CD4-positive, alpha-beta T cell treated with Interleukin-1 beta for 1 hour (primary cell): ENCODE measurements at places on chromosomes 7 and 10.

DNA sequence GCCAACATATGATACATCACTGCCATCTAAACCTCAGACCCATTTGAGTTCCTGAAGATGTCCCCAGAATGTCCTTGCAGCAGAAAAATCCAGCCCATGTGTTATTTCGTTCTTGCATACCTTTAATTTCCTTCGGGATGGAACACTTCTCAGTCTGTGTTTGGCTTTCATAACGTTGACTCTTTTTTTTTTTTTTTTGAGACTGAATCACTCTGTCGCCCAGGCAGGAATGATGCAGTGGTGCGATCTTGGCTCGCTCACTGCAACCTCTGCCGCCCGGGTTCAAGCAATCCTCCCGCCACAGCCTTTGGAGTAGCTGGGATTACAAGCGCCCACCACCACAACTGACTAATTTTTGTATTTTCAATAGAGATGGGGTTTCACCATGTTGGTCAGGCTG, 148.8 kb upstream of the TNRC18 start:
- no peak for DNase-seq

DNA sequence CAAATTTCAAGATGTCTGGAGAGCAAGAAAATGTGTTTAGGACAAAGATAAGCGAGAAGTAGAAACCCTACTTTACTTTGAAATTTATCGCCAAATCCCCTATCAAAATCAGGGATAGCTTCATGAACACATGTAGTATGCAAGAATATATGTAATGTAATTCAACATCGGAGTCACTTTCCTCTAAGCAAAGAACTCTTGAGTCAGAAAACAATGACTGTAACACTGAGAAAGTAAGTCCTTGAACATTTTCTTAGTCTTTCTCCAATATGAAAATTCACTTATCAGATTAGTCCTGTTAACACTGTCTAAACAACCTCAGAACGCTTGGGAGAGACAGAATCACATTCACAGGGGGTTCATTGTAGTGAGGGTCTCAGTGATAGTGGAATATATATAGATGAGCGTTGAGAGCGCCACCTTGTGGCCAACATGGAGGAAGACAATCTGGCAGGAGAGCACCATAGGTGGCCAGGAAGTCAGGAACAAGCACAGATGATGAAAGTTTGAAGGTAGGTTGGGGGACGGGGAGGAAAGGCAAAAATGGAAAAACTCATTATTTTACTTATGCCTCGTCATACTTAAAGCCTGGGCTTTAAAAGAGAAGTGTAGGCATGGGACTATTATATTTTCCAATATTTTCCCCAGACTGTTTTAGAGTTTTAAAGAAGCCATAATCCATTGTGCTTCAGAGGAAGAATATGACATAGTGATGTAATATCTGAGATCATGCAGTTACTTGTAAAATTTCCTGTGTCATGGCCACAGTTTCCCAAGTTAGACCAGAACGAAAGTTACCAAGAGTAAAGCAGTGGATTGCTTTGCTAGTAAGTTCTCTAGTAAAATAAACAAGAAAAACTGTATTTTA, 115.5 kb upstream of the GNAI1 start:
- DNase-seq: peak; percentile 15

- no peak for DNase-seq
These were observed 102.7 kb downstream of the GPR37 start for GRCh38 chr7:124662937-124663336.

DNA sequence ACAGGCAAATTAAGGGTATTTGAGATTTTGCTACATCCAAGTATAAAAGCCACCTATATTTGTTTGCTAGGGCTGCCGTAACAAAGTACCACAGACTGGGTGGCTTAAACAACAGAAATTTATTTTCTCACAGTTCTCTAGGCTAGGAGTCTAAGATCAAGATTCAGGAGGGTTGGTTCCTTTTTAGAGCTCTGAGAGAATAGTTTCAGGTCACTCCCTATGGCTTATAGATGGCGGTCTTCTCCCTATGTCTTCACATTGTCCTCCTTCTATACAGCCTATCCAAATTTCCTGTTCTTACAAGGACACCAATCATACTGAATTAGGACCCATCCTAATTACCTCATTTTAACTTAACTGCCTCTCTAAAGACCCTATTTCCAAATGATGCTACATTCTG, 11.2 kb downstream of the HYCC1 start:
- no peak for DNase-seq

DNA sequence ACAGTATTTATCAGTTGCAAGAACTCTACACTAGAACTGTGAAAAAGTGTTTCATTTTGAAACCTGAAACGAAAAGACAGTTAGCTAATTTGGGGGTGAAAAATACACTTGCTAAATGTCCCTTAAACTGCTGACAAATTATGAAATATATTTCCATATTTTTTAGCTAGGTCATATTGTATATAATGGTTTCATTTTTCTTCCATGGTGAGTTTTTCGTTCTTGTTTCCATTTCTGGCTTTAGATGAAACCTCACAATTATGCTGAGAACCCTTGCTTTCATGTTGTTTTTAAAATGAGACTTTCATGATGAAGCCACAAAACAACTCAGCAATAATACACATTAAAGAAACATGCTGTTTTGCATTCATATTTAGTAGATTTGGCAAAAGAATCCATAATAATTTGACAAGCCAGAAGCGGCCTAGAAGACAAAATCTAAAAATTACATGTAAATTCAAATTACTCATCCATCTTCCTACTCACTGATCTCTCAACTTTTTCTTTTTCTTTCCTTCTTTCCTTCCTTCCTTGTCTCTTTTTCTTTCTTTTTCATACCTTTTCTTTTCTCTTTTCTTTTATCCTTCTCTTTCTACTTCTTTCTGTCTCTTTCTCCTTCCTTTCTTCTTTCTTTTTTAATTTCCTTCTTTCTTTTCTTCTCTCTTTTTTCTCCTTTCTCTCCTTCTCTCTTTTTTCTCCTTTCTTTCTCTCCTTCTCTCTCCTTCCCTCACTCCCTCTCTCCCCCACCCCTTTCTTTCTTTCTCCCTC, 46.5 kb upstream of the ITGB8 start:
- DNase-seq: no peak

DNA sequence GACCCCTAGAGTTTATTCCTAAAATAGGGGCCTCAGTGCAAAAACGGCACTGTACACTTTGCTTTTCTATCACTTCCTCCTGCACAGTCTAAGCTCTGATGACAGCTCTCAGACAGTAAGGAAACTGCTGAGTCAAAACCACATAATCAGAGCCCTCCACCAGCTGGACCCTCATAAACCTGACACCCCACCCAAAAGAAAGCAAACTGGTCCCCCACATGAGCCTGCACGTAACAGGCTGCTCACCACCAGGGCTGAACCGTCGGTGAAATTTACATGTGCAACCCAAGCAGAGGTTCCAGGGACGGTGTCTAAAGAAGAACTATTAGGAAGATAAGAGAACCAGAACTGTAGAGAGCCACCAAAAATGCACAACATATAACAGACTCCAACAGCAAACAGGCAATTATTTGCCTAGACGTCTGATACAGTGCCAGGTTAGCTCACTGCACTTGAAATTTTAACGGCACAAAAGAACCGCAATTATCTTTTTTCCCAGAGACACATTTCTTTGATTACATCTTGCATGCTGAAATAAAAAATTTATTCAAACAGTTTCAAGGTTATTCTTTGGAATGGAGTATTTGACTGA, 19.6 kb downstream of the SGMS1 start:
- DNase-seq: no peak

- peak; percentile 24 for DNase-seq
These were observed 13.0 kb downstream of the ANTXRL start for GRCh38 chr10:46299536-46300369.

GRCh38 chr10:71972746-71973695, 8.8 kb downstream of the CHST3 start:
- DNase-seq: no peak

DNA sequence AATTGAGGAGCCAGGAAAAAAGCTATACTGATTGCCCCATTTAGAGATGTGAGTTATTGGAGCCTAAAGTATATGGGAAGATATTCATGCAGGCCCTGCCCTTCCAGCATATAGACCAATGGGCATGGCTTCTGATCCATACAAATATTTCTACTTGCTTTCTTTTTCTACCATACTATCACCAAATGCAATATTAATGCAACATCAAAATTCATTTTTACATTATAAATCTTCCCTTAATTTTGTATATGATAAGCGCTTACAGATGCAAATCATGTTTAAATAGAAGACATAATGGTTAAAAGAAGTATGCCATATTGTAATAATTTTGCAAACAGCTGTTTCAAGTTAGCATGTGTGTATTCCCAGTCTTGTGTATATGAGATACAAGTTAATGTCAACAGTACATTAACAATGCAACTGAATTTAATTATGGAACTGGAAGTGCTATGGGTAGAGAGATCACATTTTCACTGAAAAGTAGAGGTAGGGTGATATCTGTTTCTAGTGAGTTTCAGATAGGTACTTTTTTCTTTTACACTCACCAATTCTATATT, 24.6 kb upstream of the WNT16 start:
- DNase-seq: no peak

DNA sequence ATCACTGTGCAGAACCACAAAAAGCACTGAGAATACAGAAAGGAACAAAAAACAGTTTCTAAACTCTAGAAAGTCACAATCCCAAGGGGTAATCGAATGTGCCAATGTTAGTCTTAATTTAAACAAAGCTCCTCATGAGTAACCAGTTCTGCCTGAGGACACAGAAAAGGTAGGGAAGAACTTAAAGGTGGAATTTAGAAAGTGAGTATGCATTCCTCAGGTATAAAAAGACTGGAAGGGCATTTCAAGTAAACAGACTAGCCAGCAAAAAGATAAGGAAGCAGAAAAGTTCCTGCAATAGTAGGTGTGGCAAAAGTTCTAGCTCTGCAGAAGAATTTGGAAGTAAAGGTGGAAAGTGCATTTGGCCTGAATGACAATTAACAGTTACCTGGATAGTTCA, 84.6 kb upstream of the DLX6 start:
- no peak for DNase-seq

- DNase-seq: no peak
These were observed 444.0 kb upstream of the MGMT start for GRCh38 chr10:129023082-129023481.

DNA sequence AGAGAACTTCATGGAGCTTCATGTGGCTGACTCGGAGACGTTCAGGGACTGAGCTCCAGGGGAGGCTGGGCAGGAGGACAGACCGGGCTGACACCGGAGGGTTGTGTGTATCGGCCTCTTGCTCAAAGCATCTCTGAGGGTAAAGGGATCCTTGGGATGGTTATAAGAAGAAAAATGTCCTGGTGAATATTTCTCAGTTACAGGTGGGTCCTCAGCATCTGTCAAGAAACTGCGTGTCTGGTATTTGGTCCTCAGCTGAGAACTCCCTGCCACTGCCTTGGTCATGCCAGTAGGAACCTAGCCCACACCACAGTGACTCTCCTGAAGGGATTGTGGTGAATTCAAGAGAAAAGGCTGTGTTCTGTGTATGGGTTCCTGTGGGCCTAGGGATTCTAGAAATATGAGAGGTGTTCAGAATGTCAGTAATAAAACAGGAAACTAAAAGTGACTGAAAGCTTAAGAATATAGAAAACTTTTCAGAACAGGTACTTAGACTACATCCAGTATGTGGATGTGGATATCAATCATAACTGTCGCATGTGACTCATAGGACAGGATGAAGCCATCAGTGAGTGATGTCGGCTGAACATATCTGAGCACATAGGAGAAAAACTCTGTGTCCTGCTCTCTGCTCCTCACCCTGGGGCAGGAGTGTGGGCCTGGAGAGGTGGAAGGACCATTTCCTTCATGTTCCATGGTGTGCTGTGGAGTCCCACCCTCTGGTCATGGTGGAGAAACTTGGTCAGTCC, 28.4 kb downstream of the MBL2 start:
- no peak for DNase-seq

DNA sequence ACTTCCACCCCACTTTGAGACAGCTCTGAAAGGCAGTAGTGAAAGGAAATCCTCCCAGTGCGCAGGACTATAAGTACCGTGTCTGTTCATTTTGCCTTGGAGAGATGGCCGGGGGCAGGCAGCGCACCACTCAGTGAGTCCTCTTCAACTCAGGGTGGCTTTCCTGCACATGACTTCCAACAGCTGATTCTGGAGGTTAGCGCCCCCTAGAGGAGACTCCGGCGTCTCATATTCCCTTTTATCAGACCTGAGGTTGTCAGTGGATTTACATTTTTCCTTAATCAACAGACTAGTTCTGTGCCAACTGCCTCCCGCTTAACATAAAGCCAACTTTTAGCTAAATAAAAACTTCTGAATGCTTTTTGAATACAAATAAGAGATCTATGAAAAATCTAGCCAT, 101.0 kb downstream of the HERPUD2 start:
- no peak for DNase-seq

DNA sequence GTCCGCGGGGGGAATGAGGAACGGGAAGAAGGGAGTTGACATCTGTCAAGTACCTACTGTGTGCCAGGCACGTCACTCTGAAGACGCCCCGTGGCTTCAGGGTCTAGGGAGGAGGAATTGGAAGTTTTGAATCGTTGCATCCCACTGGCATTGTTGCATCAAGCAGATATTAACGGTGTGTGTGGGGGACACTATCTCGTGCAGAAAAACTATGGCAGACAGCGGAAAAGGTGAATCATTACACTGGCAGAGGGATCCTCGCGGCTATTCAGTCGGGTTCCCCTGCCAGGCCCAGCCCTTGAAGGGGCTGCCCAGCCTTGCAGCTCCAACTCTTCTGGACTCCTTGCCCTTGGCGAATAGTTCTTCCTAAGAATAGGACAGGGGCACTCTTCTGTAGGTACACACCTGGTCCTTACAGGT, 1.0 kb upstream of the KIAA1549 start:
- DNase-seq: no peak

DNA sequence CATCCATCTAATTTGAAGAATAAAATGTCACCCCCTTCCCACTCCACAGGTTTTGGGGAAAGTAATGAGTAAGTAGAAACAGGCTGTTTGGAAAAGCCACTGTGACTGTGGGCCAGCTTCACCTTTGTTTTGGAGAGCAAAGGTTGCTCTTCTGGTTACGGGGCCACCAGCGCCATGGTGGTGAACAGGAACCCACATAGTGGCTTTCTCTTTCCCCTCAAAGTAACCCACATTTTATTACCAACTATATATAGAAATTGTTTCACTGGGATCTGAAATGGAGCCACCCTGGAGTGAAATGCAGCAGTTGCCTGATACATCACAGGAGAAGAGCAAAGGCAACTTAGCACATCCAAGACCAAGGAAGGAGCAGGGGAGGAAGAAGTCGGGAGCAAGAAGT, 112.3 kb upstream of the EFCAB10 start:
- DNase-seq: no peak

- DNase-seq: no peak
These were observed 479 bp downstream of the CYP26A1 start for GRCh38 chr10:93074147-93074596.

- DNase-seq: no peak
These were observed 654.6 kb downstream of the SH2D4B start for GRCh38 chr10:81192221-81192788.

- no peak for DNase-seq
These were observed 14.9 kb downstream of the GLI3 start for GRCh38 chr7:42222125-42222524.

DNA sequence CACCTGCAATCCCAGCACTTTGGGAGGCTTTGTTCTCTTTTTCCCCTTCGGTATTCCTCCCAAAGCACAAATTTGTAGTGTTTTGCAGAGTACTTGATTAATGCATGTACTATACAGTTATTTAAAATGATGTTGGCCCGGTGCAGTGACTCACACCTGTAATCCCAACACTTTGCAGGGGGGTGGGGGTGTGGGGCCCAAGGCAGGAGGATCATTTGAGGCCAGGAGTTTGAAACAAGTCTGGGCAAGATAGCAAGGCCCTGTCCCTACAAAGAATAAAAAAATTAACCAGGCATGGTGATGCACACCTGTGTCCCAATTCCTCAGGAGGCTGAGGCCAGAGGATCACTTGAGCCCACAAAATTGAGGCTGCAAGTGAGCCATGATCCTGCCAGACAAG, 26.8 kb upstream of the FOXK1 start:
- DNase-seq: no peak

GRCh38 chr7:40544221-40544723, 409.5 kb downstream of the SUGCT start:
- DNase-seq: no peak
